ENCODE measurements at places on chromosomes 1 and 21.

- DNase-seq = no peak
These were observed 25.1 kb downstream of the SPSB1 start for GRCh38 chr1:9317591-9318417.

- DNase-seq = peak; percentile 76
These were observed 43.0 kb downstream of the SLC9A1 start for GRCh38 chr1:27111626-27112573.

DNA sequence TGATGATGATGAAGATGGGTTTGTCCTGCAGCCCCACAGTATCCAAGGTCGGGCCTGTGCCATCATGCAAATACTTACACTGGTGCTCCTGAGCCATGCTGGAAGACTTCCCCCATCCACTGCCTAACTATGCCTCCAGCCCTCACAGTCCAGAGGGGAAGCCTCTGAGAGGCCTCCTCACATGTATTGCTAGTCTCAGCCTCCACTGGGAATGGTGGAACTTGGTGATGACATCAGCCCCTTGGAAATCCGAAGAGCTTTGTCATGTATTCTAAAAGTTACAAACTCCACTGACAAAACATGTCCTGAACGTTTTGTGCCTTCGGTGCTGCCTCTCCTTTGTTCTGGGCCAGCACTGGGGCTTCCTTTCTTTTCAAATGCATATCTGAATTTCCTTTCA is 61.1 kb upstream of the DMRTB1 start:
- no peak for DNase-seq

DNA sequence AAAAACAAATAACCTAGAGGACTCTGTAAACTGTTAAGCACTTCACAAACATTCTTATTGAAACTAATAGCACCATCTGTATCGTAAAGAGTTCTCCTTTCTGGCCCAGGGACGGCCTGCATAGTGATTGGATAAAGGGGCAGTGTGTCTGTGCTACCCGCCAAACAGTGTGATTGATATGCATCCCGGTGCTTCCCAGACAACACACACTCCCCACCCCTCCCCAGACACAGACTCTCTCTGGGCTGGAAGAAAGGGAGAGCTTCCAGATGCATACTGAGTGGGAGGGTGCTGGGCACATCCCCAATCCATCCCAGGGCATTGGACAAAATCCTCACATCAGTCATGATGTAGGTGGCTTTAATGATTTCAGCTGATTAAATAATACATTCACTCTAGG is 3.7 kb downstream of the HSD11B1 start:
- DNase-seq = no peak

- DNase-seq = no peak
These were observed 37.5 kb upstream of the LAPTM5 start for GRCh38 chr1:30795026-30795425.

- DNase-seq = no peak
These were observed 64.2 kb downstream of the TCP10L start for GRCh38 chr21:32520875-32521735.

GRCh38 chr1:3466366-3467075 is 12.1 kb downstream of the ARHGEF16 start:
- no peak for DNase-seq

DNA sequence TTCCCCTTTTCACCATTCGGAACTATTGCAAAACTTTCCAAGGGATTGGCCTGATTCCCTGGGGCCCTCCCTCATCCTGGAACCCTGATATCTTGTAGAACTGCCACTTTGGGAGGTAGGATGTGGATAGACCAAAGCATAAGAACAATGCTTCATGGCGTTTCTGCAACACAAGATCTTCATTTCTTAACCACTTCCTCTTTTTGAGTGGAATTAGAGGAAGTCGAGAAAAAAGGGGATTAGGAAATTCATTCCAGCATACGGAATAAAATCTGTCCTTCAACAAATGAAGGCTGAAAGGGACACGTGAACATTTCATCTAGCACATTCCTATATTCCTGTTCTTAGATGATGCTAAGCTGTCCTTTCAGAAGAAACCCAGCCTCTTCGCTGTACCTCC is 149.3 kb downstream of the HUNK start:
- no peak for DNase-seq

DNA sequence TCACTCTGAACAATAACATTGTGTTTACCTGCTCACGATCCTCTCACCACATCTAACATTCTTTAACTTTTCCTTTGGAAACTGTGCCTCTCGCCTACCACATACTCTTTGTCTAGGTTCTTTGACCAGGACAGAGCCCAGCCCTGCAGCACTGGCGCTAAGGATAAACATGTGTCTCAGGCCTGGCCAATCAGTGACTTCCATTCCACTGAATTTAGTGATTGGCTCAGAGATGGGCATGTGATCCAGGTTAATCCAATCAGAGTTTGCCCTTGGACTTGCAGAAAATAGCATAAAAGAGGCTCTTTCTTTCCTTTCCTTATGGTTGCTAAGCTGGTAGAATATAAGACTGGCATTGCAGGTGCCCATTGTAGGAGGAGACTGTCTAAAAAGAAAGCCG is 605.7 kb downstream of the MATN1 start:
- DNase-seq = no peak

DNA sequence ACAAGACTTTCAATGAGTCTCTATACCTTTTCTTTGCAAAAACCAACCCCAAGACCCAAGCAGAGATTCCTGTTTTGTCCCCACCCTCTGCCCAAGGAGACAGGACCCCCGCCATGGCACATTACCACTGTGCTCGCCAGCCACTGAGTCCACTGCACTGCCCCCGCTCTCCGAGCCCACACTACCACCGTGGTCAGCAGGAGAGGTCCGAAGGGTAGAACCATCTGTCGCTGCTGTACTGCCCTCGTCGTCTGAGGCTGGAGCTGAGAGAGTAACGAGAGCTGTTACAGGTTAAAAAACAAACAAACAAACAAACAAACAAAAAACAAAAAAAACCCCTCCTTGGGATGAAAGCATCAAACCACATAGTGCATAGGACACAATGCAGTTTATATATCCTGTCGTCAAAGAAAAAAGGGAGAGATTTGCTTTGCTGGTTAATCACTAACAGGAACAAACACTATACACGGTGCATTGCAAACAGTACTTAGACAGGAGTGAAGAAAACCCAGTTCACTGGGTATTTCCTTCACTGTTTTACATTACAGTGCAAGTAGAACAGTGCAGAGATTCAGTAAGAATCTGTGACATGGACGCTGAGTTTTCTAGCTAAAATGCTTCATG is 71.0 kb downstream of the UBR4 start:
- no peak for DNase-seq

DNA sequence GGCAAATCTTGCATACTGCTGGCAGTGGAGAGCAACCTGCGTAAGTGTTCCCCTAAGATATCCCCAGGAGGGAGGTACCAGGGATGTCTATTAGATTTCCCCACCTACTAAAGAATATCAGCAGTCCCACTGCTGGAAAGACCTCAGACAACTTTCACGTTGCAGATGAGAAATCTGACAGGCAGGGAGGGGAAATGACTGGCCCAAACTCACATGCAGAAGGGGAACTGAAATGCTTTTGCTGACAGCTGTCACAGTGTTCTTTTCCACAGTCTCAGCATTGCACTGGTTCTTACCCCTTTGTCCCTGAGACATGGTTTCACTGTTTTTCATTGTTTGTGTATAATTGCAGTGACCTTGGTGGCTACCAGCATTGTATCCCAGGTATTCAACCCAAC is 84.8 kb upstream of the ATP1A1 start:
- no peak for DNase-seq

GRCh38 chr1:171422511-171422910 is 62.8 kb upstream of the PRRC2C start:
- no peak for DNase-seq

DNA sequence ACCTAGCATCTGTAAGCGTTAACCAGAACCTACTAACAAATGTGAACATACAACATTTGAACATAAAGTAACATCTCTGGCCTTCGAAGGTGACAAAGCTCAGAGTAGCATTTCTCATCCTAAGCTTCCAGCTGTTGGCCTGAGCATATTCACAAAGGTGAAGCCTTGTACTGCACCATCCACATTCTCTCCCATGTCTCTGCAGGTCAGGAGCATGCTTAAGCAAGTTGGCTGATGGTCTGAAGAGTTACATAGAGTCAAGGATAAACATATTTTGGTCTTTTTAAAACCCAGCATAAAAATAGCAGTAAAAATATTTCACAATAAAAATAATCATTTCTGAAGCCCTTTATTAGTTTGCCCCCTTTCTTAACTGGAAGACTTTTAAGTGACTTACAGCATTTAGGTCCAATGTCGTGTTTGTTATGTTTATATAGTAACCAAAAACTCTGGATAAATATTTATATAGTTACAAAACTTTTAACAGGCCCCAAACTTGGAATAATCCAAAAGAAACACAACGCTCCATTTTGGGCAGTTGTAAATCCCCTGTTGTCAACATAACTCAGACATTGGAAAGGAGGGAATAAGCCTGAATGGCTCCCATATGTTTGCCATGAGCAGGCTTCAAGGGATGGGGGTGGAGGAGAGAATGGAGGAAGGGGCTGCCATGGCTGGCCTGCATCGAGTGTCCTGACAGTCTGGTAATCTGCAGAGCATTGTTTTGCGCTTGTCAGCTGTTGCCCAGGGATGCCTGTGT is 42.8 kb upstream of the ENAH start:
- DNase-seq = no peak

DNA sequence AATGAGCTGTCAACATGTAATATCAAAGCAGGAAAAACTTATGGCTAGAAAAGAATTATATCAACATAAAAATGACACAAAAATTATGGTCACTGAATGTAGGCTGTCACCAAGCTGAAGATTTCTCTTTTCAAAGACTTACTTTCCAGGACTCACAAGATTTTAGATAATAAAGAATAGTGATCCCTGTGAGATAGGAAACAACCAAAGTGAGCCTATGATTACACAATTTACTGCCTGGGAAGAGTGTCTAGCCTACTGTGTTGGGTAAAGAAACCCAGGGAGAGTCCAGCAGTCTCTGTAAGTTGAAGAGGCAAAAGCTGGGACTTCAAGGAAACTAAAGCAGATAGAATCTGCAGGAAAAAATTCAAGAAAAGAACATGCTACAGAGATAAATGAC is 20.2 kb upstream of the RGS1 start:
- DNase-seq = no peak

- DNase-seq = no peak
These were observed 57.0 kb downstream of the CAMTA1 start for GRCh38 chr1:6842301-6842700.

- DNase-seq = no peak
These were observed 1191.0 kb upstream of the NCAM2 start for GRCh38 chr21:19807201-19807600.

DNA sequence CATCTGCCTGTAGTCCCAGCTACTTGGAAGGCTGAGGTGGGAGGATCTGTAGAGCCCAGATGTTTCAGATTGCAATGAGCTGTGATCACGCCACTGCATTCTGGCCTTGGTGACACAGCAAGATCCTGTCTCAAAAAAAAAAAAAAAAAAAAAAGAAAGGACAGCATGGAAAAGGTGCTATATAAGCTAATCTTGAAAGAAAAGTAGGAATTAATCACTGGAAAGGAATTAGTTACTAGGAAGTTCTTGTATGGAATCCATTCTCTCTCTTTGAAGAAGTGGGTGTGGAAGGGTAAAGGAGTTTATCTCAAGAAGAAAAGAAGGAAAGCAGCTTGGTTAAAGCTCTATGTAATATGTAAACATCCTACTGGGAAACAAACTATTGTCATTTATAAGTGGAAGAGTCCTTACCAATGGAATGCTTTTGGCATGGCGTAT is 339.2 kb downstream of the DPYD start:
- no peak for DNase-seq

DNA sequence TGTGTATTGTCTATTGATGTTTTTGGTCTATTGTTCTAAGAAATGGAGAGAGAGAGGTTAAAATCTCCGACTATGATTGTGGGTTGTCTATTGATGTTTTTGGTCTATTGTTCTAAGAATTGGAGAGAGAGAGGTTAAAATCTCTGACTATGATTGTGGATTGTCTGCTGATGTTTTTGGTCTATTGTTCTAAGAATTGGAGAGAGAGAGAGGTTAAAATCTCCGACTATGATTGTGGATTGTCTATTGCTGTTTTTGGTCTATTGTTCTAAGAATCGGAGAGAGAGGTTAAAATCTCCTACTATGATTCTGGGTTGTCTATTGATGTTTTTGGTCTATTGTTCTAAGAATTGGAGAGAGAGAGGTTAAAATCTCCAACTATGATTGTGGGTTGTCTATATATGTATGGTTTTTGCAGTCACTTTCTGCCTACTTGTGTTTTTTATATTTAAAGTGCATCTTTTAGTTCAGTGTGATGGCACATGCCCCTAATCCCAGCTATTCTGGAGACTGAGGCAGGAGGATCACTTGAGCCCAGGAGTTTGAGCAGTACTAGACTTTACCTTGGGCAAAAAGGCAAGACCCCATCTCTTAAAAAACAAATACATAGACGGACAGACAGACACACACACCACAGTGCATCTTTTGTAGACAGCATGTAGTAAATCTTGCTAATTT is 16.2 kb downstream of the C1orf159 start:
- no peak for DNase-seq

DNA sequence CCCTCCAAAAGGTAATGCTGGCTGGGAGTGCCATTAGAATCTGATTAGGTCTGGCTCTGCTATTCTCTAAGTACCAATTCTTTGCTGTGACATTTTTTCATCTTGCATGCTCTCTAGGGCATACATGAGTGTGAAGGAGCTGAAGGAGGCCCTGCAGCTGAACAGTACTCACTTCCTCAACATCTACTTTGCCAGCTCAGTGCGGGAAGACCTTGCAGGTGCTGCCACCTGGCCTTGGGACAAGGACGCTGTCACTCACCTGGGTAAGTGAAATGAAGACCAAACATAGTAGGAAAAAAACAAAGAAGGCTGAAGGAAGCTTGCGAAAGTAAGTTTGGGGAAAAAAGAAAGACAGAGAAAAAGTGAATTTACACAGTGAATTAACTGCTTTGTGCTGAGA is 207.9 kb downstream of the PAPPA2 start:
- no peak for DNase-seq

DNA sequence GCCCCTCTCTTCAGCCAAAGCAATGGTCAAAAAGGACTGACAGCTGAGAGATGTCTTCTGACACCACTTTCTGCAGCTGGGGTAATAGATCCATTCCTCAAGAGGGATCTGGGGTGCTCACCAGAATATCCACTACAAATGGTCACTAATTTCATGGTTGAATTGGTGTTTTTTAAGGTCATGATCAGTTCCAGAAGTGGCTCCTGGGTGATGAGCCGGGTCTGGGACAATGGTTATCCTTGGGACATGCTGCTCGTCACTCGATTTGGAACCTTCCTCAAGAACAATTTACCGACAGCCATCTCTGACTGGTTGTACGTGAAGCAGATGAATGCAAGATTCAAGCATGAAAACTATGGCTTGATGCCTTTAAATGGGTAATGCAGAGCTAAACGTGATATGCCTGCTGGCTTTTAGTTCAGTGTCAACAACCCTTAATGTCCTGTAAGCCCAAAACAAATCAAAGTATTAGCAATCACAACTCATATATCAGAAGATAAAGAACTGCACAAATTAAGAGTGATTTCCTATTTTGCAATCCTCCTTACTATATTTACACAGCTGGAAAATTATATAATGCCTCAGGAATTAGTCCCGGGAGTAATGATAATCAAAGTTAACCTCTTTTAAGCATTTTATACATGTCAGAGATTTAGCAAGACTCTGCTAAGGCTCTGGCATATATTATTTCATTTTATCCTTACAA is 20.1 kb downstream of the FMO3 start:
- no peak for DNase-seq

- DNase-seq = no peak
These were observed 9.1 kb upstream of the MATN1 start for GRCh38 chr1:30732277-30732996.

GRCh38 chr1:181711820-181712219 is 228.5 kb downstream of the CACNA1E start:
- no peak for DNase-seq

GRCh38 chr1:45796946-45797345 is 6.5 kb upstream of the MAST2 start:
- DNase-seq = no peak

Measured in activated T-cell treated with anti-CD3 and anti-CD28 coated beads, Interleukin-2, amount 50 U/mL, for 48 hours (primary cell).